ENCODE measurements at places on chromosomes 4 and X. TPM values are rescaled to one million over a fixed set of nuclear protein-coding genes. Genes with fewer than 3 reads are reported as not detected.

TBX22 gene
- total RNA-seq: not detected

CCDC158 gene
- not detected for total RNA-seq

MAGEB10 gene
- not detected for total RNA-seq

CITED1 gene
- not detected for total RNA-seq

SLC25A31 gene
- total RNA-seq: not detected

MGST2 gene
- 42.5 TPM for total RNA-seq

FBXW7 gene
- total RNA-seq: 6.2 TPM

HSD17B13 gene
- not detected for total RNA-seq

CENPVL1 gene
- not detected for total RNA-seq

RHOXF1 gene
- not detected for total RNA-seq

C4orf36 gene
- total RNA-seq: 1.5 TPM

NEUROG2 gene
- not detected for total RNA-seq

FMR1NB gene
- not detected for total RNA-seq

IBSP gene
- not detected for total RNA-seq

USP17L27 gene
- total RNA-seq: not detected

CT47B1 gene
- not detected for total RNA-seq

MAGEB2 gene
- not detected for total RNA-seq

UNC5C gene
- 11.7 TPM for total RNA-seq

NLGN3 gene
- total RNA-seq: 0.89 TPM

FRAS1 gene
- 32.2 TPM for total RNA-seq

SMIM43 gene
- total RNA-seq: not detected

FAM156B gene
- total RNA-seq: 14.7 TPM

SYN1 gene
- total RNA-seq: 1.6 TPM

BEX5 gene
- 0.16 TPM for total RNA-seq

CT45A10 gene
- not detected for total RNA-seq

CORIN gene
- 0.49 TPM for total RNA-seq

USP26 gene
- total RNA-seq: not detected

ING2 gene
- 3.9 TPM for total RNA-seq

FAM184B gene
- not detected for total RNA-seq

GAB3 gene
- 1.1 TPM for total RNA-seq

SH2D1A gene
- not detected for total RNA-seq

CXorf49 gene
- not detected for total RNA-seq

FREM3 gene
- total RNA-seq: not detected

SPANXC gene
- total RNA-seq: not detected

NOX1 gene
- not detected for total RNA-seq

XAGE1B gene
- not detected for total RNA-seq

SERPINA7 gene
- not detected for total RNA-seq

CT45A7 gene
- not detected for total RNA-seq

UGT2B11 gene
- not detected for total RNA-seq

CLDN34 gene
- total RNA-seq: not detected

RBMXL3 gene
- total RNA-seq: not detected

SLC7A11 gene
- 9.9 TPM for total RNA-seq

TMEM31 gene
- total RNA-seq: not detected

TIGD4 gene
- not detected for total RNA-seq

MTNR1A gene
- 0.16 TPM for total RNA-seq

MTTP gene
- total RNA-seq: not detected

SOWAHB gene
- 0.81 TPM for total RNA-seq

ARMCX1 gene
- total RNA-seq: 10.9 TPM

EOLA2 gene
- 28.4 TPM for total RNA-seq

RAB40AL gene
- total RNA-seq: 0.51 TPM

ANK2 gene
- total RNA-seq: 13.9 TPM

FRMD7 gene
- not detected for total RNA-seq

TMEM271 gene
- total RNA-seq: not detected

IL21 gene
- not detected for total RNA-seq

TRPC3 gene
- total RNA-seq: 0.51 TPM
